Anterior cingulate cortex (tissue), 58 donors: ENCODE measurements at places on chromosomes 2 and 18.

DNA sequence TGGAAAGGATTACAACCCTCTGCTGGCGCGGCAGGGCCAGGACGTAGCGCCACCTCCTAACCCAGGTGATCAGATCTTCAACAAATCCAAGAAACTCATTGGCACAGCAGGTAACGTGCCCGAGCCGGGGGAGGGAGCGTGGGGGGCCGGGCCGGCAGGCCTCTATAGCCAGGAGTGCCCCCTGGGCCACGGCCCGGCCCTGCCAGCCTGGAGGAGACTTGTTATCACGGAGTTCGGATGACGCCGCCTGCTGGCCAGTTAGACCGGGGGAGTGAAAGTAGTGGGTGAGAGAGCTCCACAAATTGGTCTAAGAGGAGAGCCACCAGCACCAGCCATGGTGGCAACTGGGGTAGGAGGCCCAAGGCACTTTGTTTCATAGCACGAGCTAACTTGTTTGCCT, 8.6 kb upstream of the TMEM214 start:
- DNase-seq = no peak

- no peak for DNase-seq
Observed at GRCh38 chr2:140580532-140581151, 1550.2 kb downstream of the LRP1B start.

DNA sequence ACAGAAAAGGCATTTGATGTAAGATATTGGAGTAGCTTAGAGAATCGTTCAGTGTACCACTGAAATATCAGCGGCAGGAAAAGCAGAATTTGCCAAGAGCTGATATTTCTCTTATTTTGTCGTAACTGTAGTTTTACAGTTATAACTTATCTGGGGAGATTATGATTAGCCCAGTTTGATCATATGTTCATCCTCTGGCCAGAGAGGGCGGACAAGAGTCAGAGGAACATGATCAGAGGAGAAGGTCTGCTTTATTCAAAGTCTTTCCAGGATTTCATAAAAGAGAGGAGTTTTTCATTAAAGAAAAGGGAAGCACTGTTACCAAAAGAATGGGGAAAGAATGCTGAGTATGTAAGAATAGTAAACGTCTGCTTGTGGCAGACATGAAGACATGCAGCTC, 1655.6 kb downstream of the DPP10 start:
- DNase-seq = no peak

DNA sequence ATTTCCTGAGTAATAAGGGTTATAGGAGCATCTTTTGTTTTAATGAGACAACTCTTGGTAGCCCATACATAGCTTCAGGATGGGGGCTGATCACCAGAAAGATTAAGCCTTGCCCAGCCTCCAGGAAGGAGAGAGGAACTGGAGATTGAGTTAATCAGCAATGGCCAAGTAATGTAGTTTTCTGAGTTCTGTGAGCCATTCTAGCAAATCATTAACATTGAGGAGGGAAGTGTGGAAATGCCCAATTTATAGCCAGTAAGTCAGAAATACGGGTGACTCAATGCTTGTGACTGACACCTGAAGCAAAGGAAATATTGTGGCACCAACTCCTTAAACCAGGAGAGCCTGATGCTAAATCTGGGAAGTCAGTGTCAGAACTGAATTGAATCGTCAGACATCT, 205.1 kb upstream of the SRD5A2 start:
- DNase-seq = no peak

GRCh38 chr18:23226930-23227725, 91.8 kb downstream of the CABLES1 start:
- DNase-seq = no peak

DNA sequence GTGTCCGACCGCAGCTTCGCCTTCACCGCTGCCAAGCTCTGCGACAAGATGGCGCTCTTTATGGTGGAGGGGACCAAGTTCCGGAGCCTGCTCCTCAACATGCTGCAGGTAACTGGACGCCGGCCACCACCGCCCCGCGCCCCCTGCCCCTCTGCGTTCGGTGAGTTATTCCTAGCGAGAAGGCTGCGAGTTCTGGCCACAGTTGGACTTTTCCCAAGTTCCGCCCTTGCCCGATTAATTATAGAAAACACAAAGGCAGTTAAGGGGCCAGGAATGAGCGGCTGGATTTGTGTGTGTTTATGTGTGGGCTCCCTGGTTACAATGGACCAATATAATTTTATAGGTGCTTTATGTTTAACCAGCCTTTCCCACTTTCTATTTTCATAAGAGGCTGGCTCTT, 189.2 kb downstream of the SMAD7 start:
- DNase-seq = no peak

- no peak for DNase-seq
Observed at GRCh38 chr18:22427822-22428549, 10.3 kb upstream of the CTAGE1 start.

DNA sequence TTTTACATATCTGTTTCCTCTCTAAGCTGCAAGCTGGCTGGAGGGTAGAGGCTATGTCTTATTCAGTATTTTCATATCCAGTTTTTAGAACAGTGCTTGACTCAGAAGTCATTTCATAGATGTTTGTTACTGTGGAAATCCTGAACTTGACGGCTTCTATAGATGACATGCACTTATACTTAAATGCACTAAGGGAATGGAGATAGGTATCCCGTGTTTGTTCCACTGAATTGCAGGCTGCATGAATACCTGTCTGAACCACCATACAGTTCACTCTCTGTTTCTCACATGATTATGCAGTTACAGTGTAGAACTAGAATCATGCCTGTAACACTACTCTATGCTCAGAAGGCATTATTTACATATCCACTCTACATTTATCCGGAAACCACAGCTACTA, 417.1 kb downstream of the MTX2 start:
- DNase-seq = no peak

DNA sequence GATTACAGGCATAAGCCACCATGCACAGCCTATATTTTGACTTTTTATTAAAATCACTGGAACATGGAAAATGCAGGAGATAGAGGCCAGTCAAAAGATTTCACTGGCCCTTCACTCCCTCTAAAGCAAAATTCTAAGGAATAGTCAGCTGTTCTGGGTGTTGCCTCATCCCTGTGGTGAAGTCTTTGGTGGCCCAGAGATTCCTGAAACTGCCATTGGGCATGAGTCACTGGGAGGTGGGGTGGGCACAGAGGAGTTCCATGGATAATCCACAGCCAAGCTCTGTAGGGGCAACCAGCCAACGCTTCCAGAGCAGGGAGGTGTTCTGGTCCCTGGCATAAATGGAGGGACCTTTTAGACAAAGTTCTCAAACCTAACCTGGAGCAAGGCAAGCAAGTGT, 89.7 kb upstream of the TTC39C start:
- no peak for DNase-seq

GRCh38 chr18:3472681-3473544, 22.9 kb downstream of the TGIF1 start:
- DNase-seq = no peak

DNA sequence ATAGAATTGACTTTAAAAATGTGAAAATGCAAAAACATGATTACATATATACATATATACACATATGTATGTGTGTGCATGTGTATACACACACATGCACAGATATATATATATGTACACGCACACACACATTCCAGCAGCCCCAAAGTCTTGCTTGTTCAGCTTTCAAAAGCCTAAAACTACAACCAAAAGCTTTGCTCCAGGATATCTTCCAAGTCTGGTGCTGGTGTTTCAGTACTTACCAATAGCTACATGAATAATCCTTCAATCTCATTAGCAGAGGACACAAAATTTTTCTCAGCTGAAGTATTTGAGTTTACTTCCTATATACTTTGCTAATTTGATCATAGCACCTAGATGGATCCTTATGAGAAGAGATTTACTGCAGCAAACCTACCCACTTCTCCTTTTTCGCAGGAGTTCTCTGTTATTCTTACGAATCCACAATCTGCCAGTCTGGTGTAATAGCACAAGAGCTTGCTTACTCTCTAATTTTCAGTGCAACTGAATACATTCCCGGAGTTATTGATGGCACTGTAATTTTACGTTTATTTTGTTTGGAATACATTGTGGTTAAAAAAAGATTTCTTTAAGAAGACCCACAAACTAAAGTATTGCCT, 553.3 kb downstream of the ARHGAP15 start:
- no peak for DNase-seq

GRCh38 chr2:241443486-241444223, 64.7 kb downstream of the STK25 start:
- no peak for DNase-seq

GRCh38 chr2:66822186-66822585, 387.3 kb downstream of the MEIS1 start:
- no peak for DNase-seq

GRCh38 chr2:216987252-216987821, 127.5 kb upstream of the TNP1 start:
- no peak for DNase-seq

- no peak for DNase-seq
Observed at GRCh38 chr2:172709566-172710291, 25.9 kb upstream of the RAPGEF4 start.

DNA sequence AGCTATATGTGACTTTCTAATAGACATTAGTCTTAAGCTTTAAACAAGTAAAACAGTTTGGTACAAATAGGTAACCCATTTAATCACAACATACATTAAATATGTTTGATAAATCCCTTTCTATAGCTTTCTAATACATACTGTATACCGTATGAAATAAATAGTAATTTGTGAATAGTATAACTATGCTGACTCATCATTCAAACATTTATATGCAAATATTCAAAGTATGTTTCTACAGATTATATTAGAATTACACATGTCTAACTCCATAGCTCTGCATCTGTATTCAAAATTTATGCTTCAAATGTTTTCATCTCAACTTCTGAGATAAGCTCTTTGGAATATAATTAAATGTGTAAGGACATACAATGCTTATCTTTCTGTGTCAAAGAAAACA, 142.7 kb upstream of the ZNF804A start:
- DNase-seq = no peak

DNA sequence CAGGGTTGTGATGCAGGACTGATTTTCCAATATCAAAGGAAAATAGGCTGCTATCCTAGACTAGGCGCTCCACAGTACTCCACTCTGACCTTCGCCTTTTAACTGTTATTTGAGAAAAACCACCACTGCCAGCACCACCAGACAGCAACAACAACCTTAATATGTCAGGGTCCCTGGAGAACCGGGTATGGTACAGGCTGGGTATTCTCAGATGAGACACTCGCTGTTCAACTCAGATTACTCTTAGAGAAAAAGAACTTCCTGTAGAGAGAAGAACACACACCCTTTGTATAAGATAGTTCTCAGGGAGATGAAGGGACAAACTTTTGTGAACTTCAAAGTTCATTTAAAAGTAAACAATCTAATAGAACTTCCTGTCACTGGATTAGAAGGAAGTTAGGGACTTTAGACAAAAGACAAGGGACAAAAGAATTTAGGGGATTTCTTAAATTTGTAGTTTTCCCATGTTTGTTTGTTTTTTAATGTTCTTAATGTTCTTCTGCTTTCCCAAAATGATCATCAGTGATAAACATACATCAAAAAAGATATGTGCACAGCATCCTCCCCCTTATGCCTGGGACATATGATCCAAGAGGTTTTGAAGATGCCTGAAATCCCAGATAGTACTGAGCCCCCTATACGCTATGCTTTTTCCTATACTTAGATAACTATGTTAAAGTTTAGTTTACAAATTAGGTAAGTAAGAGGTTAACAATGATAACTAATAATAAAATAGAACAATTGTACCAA, 41.3 kb upstream of the PPP1R1C start:
- DNase-seq = no peak

- DNase-seq = peak; percentile 60
Observed at GRCh38 chr18:74081966-74082741, 65.5 kb downstream of the FBXO15 start.

DNA sequence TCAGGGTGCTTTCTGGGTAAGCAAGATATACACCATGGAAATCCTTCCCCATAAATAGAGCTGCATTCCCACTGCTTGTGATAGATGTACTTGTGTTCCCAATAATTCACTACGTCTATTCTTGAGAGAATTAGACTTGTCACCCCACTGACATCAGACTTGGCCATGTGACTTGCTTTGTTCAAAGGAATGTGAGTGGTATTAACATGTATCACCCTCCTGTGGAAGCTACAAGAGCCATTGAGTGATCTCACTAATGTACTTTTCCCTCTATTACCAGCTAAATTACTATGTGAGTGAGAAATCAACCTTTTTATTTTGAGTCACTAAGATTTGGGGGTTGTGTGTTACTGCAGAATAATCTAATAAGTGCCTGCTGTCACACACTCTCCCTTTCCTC, 176.0 kb downstream of the CCDC178 start:
- no peak for DNase-seq

DNA sequence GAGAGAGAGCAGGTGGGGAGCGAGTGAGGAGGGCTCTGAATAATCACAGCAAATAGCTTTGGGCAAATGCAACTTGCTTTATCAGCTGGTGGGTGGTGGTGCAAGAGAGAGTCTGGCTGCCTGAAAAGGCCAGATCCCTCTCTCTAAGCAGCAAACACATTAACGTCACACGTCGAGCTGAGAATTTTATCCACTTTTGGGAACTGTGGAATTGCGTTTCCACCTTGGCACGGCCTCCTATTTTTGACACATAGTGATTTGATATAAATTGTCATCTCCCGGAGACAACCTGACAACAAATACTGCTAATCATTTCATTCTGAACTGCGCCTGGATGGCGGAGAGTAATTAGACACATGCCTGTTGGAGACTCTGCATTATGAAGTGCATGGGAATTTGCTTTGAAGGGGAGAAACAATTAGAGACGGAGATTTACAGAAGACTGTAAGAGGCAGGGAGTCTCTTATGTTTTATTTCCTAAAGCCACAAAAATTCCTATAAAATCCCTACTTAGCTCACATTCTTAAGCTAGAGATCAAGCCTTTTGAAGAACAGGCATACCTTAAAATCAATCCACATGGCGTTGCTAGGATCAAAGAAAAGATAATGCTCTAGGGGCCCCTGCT, 634.1 kb downstream of the TDRD15 start:
- no peak for DNase-seq

DNA sequence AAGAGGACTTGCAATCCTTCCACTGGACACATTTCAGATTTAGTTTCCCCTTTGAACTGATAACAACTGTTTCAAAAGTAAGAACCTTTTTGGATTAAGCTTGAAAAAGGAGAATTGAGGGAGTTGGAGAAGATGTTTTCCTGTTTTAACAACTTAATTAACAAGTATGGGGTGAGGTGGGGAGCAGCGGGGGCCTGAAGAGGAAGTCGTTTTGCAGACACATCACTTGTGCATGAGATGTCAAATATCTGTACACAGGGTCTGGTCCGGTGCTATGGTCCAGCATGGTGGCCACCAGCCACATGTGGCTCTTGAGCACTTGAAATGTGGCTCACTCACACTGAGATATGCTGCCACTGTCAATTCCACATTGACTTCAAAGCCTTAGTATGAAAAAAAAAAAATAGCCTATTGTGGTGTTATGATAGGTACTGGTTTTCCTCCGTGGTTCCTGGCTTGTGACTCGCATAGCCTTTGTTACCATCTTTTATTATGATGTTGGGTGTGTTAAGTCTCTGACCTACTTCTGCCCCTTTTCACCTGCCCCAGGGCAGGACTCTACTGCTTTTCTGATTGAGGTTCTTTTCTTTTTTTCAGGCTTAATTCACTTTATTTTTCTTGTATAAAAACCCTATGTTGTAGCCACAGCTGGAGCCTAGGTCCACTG, 205.5 kb downstream of the BCL2 start:
- DNase-seq = no peak

GRCh38 chr2:30204281-30204680, 27.1 kb upstream of the LBH start:
- DNase-seq = no peak

GRCh38 chr2:218877891-218878290, 2.8 kb upstream of the WNT10A start:
- DNase-seq = no peak
